ENCODE measurements at places on chromosomes 2 and 18.

DNA sequence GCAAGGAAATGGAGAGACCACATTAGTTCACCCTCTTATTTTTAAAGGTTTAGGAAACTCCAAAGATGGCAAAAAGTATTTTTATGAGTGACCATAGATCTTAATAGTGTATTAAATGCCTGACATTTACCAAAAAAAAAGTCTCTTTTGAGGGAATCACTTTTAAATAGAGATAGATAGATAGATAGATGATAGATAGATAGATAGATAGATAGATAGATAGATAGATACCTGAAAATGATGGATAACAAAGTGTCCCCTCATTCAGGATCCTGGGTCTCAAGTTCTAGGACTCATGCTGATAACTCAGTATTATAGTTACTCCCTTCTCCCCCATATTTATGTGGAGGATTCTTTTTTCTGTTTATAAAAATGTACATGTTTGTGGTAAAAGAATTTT is 52.8 kb downstream of the FARP2 start:
- no peak for DNase-seq

DNA sequence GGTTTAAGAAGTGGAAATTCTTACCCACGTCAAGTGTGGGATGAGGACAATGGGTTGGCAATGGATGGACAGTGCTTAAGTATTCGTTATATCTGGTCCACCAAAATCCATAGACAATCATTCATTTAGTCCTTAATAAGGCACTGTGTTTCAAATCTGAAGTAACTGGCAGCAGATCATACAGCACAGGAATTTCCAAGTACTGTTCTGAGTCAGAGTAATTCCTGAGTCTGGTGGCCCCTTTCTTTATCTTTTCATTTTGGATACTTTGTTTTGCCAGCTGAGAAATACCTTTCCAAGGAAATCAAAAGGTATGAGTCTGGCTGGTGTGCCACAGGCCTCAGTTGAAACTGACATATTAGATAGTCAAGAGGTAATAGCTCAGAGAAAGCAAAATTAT is 31.4 kb upstream of the CCDC102B start:
- no peak for DNase-seq

DNA sequence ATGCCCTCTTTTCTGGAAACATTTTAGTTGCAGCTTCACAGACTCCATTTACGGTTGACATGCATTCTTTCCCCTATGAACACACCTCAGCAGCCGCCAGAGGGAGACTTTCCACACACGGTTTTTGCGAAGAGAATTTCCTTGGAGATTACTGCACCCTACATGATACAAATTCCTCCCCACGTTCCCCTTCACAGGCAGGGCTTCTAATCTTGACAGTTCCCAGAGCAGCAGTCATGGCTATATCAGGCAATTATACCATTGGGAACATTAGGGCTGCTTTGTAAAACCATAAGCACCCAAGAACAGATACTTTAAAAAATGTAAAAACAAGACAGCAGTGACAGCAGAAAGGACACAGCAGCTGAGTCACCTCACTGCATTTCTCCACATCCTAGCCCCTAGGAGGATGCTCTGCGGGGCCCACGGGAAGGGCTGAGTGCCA is 253.8 kb downstream of the TGIF1 start:
- peak; percentile 39 for DNase-seq

DNA sequence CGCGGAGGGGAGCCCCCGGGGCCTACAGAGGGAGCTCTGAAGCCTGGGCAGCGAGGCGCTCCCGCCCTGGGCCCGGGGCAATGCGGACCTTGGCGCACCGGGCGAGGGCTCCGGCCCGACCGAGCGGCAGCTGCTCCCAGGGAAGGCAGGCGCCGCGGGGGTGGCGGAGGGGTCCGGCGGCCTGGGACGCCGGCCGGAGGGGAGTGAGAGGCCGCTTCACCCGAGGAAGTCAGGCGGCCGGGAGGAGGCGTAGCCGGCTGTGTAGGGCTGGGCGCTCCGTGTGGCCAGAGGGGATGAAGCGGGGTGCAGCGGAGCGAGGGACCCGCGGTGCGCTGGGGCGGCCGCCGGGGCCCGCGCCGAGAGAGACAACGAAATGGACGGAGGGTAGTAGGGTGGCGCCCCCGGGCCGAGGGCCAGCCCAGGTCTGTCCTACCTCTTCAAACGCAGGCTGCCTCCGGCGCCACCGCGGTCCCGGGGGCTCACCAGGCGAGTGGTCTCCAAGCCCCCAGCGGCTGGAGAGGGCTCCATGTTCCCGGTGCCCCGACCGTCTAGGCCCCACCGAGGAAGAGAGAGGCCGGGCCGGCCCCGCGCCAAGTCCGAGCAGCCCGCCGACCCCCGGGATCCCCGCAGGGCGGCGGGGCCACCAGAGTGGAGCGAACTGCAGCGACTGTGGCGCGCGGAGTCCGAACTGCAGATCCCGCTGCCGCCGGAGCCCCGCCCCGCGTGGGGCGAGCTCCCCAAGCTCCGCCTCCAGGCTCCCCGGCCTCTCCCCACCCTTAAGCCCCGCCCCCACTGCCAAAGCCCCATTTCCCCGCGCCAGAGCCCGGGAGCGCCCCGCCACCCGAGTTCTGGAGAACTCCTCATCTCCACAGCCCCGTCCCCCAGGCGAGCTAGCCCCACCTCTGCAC is at the start of gene SLC30A3:
Gene SLC30A3, minus strand, starts transcription at position 669 of the 908 bp plus-strand sequence. Its CDS starts 141 bp downstream, at position 528.
- DNase-seq, result peak; percentile 92

- no peak for DNase-seq
Observed at GRCh38 chr2:2758793-2759367, 427.8 kb upstream of the MYT1L start.

All from GM13976 (cell line).